ENCODE measurements at places on chromosomes 1 and 21.

DNA sequence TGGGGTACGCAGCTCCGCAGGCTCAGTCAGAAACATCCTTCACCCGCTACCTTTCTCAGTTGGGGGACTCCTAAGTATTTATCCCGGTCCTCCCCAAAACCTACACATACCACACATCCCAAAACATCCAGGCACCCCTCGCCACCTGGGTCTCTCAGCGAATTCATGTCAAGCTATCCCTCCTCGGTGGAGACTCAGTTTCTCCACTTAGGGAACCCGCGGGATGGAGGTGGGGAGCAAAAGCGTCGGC, 1.3 kb upstream of the ZBTB7B start:
- no peak for DNase-seq

DNA sequence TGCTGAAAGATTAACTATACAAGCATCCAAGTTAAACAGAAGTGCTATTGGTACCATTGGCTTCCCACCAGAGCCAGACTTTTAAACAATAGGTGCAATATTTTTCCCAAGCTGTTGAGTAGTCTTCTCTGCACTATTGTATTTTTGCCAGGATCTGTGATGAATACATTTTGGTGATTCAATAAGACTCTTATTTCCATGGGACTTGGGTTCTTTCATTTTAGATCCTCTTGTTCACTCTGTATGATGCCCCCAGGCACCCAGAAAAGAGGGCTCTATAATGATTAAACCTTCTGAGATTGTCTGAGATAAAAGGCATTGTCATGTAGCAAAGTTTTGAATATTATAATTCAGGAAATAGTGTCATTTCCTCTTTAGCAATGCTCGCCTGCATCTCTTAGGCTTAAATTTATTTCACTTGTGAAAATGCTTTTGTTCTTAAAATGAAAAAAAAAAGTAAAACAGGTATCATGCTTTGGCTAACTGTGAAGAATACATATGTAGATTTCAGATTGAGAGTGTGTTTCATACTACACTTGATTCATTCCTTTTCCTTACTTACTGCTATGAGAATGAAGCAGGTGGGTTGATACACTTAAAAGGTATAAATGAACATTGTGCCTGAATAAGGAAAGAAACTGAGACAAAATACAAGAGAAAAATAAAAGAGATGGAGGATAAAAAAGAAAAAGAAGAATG, 275.0 kb downstream of the HMCN1 start:
- no peak for DNase-seq

DNA sequence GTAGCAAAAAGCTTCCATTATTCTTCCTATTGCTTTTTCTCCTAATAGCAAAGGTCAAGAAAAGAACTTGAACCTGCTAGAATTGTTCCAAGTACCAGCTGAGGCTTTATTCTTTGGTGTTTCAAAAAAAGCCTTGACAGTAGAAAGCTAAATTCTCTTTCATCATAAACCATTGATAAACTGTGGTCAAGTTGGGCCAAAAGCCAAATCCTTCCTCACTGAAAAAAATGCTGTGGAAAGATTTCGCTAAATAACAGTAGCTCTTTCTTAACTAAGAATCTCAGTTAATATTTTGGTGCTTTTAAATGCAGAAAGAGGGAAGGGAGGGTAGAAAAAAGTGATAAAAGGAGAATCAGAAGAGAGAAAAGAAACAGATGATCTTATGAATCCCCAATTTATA, 14.0 kb upstream of the JAM2 start:
- DNase-seq = no peak

DNA sequence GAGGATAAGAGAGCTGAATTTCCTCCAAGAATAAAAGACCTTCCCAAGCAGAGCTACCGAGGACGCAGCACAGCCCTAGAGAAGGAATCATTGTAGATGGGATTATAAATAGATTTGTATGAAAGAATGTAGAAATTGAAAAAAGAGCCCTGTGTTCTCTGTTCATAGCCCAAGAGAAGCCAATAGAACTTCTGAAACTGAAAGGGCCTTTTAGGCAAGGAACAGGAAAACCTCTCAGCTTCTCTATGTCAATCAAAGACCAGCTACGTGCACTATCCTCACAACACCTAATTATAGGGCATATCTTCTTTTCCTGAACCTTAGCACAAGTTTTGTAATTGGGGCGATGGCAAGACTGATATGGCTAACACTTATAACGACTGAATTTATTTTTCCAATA, 192.4 kb upstream of the RNPC3 start:
- DNase-seq = no peak

GRCh38 chr1:4622821-4623220, 31.6 kb upstream of the AJAP1 start:
- no peak for DNase-seq

DNA sequence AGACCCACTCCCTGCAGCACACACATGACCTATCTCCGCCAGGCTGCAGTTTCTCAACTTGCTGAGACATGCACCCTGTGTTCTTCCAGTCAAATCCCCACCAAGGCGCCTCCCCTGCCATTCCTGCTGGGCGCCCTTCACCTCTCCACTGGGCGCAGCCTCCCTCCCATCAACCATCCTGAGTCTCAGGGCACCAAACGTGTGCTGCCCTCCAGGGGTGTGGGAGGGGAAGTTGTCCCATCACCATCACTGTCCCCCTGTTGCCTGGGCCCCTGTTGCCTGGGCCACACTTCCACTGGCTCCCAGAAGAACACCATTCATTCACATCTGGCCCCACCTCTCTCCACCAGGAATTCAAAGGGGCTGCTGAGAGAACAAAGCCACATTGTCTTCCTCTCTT, 44.9 kb upstream of the EFHD2 start:
- no peak for DNase-seq

DNA sequence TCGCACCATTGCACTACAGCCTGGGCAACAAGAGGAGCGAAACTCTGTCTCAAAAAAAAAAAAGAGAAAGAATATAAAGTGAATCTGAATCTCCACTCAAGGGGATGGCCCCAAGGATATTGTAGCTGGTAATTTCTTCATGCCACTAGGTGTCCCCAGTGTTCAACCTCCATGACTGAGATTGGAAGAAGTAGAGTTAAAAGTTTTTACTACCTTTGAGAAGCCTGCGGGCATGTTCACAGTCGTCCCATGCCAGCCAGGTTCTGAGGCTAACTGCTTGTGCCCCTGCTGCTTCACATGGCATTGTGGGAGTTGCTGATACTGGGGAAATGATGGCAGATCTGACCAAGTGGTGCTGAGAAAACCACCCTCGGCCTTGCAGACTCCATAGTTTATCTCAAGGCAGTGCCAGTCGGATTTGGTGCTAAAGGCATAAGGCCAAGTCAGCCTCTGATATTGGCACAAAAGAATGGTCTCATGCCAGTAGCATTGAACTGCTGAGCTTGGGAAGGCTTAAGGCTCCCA, 10.8 kb upstream of the SHISA4 start:
- DNase-seq = no peak

GRCh38 chr21:25149022-25149421, 458.3 kb downstream of the MRPL39 start:
- no peak for DNase-seq

GRCh38 chr1:230771773-230772354, 24.7 kb downstream of the CAPN9 start:
- no peak for DNase-seq

- no peak for DNase-seq
Observed at GRCh38 chr1:229781453-229781852, 155.4 kb downstream of the URB2 start.

DNA sequence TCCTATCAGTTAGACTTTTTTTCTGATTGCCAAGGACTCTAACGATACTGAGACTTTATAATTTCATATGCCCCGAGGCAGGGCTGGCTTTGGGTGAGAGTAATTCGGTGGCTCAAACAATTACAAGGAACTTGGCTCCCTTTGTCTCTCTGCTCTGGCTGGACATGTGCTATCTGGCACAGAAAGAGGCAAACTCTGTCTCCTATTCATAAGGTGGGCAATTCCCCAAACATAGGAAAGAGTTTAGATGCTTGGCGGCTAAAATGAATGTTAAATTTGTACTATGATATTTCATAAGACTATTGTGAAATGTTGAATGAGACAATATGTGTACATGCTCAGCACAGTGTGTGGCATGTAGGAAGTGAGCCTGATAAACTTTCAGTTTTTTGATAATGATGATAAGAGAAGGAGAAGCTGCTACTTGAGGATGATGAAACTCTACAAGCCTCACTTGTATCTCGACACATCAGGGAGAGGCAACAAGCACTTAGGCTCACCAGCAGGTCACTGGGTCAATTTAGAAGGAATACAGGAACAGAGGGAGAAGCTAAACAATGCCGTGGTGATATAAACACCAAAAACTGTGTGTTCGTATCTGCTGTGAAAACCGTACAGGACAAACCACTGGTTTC, 12.6 kb upstream of the NTPCR start:
- DNase-seq = no peak

- DNase-seq = no peak
Observed at GRCh38 chr1:225928186-225929175, 4.4 kb upstream of the PYCR2 start.

DNA sequence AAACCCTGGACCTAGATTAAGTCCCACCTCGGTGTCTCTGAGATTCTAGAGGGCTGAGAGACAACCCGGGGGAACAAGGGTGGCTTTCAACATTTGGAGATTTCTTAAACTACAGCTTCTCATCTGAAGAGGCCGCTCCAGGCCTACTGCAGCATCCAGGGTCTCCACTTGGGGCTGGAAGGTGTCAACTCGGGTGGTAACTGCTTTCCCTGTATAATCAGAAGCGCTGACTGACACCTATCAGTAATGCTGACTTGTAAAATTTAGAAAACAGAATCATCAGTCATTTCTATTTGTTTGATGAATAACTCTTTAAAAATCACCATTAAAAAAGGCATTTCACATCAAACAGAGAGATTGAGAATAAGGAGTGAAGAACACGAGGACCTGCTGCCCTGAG, 226.0 kb downstream of the PBX1 start:
- no peak for DNase-seq
